ENCODE measurements at places on chromosomes 4 and X. TPM values are rescaled to one million over a fixed set of nuclear protein-coding genes. Genes with fewer than 3 reads are reported as not detected.

SPCS3 gene
- polyA plus RNA-seq: 84.3 TPM

UCHL1 gene
- 1,872 TPM for polyA plus RNA-seq

C1GALT1C1 gene
- polyA plus RNA-seq: 24.6 TPM

CT47A7 gene
- polyA plus RNA-seq: not detected

S100G gene
- polyA plus RNA-seq: not detected

CD40LG gene
- polyA plus RNA-seq: not detected

BMPR1B gene
- 0.60 TPM for polyA plus RNA-seq

RHOXF2B gene
- not detected for polyA plus RNA-seq

TRPC5OS gene
- polyA plus RNA-seq: not detected

TEC gene
- polyA plus RNA-seq: 0.21 TPM

MAGEA4 gene
- polyA plus RNA-seq: not detected

DNA sequence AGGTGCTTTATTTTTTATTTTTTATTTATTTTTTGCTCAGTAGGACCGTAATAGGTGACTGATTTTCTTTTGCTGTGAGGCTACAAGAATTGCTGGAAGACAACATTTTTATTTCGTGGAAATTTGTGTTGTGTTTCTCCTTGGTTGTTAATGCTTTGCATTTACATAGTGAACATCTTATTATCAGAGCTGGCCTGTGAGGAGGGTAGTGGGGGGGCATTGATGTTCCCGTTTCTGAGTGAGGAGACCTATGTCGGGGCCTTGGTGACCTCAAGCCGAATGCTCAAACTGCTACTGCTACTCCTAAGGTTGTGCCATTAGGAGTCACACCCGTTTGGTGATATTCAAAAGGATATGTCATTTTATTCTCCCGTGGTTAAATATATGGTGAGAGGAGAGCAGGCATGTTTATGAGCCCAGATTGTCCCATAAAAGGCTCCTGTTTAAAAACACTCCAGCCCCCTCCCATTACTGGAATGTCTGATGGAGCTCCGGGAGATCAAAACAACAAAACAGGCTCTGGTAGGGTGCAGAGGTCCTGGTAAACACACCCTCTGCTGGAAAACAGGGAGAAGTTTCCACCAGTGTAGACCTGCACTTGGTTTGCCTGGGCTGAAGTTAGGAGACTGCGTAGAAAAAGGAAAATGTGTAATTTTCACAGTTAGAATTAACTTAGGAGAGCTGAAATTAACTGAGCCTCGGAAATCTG is 5.6 kb downstream of the PDGFRA start:
- no peak for DNase-seq

- DNase-seq: no peak
Observed at GRCh38 chrX:8010105-8010504, 82.9 kb upstream of the PNPLA4 start.

DNA sequence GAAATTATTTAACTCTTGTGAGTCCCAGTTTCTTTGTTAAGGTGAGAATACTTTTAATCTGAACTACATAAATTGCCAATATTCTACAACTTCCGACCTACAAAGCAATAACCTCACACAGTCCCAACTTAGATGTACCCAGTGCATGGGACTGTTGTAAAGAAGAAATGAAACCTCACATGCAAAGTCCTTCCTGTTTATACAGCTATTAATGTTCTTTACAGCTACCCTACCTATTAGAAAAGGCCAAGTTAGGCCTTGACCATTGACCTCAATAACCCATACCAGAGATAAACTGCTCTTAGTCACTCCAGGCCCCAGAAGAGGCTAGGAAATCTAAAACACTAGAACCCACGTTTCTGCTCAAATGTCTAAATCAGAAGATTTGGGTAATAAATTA is 920.1 kb upstream of the TENM3 start:
- no peak for DNase-seq

DNA sequence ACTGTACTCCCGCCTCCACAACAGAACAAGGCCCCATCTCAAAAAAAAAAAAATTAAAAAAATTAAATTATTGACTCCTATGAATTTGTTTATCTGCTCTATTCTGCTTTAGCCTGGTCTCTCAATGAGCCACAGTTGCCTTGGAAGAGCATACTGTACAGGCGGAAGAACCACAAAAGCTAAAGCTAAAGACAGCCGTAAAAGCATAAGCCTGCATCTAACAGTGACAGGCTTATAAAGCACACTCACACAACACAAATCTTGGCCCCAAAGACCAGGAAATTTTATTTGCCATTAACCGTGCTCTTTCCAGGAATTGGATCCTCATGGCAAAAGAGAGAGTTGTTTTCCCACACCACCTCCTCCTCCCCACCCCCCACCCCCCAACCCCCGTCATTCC is 53.5 kb upstream of the KLF3 start:
- no peak for DNase-seq

DNA sequence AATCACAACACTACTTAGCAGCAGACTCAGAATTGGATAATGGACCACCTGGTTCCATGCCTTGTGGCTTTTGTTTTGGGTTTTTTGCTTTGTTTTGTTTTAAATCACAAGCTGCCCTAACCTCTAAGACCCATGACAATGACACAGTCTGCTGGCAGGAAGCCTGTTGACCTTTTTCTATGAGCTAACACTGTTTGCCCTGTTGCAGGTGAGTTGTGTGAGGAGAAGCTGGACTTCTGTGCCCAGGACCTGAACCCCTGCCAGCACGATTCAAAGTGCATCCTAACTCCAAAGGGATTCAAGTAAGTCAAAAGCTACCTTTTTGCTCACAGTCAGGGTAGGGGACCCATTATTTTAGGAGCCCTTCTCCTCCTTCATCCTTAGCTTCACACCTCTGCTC is 110.8 kb upstream of the PACRGL start:
- no peak for DNase-seq

DNA sequence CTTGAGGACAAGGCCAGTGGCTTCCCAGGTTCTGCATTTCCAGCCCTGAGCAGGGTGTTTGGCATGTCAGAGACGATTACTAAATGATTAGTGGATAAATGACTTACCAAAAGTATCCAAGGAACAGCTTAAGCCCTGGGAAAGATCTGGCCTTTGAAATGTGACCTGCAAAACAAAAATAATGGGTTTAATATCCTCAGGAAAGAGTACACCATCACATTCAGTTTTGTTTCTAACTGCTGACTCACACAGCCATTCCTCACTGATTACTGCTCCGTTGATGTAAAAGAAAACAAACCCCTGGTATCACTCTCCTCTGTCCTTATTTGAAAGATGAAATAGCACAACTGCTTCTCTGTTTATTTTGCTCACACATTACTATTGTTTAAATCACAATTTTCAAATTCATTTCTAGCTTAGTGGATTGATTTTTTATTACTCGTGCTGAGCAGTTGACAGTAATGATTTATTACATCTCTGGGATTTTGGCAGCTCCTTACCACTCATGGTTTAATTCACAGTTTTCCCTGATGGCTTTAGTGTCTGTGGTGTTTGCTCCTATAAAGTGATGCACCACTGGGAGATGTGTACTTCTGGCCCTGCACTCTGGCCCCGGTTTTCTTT is 117.0 kb downstream of the CBLL2 start:
- DNase-seq: peak; percentile 30

DNA sequence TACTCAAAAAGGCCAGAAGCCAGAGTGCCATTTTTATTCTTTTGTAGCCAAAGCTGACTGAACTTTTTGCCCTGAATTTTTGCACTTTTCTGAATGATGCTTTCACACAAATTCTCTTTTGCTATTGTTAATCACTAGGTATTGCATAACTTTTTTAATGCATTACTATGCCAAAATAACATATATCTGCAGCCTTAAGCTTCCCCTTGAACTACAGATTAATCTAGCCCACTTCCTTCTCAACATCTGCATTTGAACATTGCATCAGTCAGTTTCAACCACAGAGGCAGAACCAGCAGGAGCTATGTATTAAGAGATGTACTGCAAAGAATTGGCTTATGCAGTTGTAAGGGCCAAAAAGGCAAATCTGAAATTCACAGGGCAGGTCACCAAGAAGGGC is 197.6 kb upstream of the GYPA start:
- no peak for DNase-seq

GRCh38 chrX:119273420-119274192 is 37.5 kb downstream of the PGRMC1 start:
- DNase-seq: no peak

GRCh38 chrX:149456476-149457245 is 48.4 kb downstream of the IDS start:
- no peak for DNase-seq

DNA sequence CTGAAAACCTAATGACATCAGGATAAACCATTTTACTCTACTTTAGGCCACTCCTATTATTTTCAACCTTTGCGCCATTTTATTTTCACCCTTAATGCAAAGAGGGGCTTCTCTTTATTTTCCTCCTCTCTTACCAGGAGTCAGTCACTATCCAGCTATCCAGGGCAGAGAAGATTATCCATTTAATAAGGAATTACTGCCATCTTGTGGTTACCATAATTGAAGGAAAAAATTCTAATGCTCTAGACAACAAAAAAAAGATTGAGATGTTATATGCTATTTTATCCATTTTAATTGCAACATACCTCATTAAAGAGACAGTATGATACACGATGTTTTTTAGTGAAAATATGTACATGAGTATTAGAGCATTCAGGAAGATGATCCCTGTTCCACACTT is 514.5 kb upstream of the FAM241A start:
- no peak for DNase-seq

DNA sequence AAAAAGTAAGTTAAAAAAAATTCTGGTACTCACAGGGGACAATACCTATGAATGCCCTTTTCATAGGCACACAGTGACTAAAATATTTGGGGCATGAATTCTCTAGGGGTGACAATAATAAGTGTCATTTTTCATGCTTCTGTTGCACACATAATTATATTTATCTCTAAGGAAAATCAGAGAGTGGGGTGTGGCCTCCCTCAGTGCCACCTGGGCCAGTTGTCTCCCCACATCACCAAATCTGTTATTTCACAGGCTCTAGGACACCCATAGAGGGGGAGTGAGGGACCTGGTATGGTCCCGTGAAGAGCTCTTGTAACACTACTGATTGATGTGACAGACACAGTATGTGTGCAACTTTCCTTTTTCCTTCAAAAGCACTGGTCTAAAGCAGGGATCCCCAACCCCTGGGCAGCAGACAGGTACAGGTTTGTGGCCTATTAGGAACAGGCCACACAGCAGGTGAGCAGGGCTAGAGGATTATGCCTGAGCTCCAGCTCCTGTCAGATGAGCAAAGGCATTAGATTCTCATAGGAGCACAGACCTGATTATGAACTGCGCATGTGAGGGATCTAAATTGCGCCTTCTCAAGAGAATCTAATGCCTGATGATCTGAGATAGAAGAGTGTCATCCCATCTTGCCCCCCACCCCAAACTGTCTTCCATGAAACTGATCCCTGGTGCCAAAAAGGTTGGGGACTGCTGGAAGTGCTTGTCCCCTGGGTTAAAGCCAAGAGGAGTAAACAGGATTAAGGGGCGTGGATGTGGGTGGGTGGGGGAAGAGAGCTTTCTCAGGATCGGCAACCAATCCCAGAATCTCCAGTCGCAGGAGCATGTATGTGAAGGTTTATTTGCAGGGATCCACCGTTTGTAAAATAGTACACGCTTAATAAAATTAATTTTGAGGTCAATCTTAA is 856 bp downstream of the SLC9B1 start:
- DNase-seq: no peak

GRCh38 chrX:37420756-37421155 is 71.6 kb downstream of the PRRG1 start:
- DNase-seq: no peak

GRCh38 chrX:47612418-47612817 is 7.2 kb downstream of the SYN1 start:
- DNase-seq: no peak

- DNase-seq: peak; percentile 1
Observed at GRCh38 chrX:107978707-107979307, 3.4 kb downstream of the TEX13B start.

DNA sequence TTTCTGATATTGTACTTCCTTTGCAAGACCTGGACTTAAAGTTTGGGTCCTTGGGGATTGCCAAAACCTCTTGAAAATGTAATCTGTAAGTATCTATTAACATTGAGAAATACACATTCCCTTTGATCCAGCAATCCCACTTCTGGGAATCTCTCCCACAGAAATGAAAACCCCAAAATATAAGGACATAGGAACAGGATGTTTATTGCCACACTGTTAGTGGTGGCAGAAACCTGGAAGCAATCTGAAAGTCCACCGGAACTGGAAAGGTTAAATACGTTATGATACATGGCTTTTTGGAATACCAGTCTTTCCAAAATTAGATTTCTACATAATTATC is 71.2 kb upstream of the STX18 start:
- DNase-seq: no peak

GRCh38 chr4:149202117-149202516 is 613.5 kb downstream of the IQCM start:
- no peak for DNase-seq

DNA sequence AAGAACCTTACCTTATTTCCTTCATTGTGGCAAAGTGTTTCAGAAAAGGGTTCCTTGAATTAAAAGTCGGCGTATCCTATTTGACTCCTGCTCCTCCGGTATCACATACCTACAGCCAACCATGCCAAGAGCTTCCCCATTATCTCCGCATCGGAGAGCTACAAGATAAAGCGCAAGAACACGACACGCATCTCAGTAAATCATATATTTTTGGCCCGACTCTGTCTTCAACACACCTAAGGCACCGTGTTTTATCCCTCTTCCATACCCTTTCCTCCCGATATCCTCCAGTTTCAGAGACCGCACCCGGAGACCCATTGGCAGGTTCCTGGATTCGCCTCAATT is 497 bp upstream of the THAP9 start:
- no peak for DNase-seq

- DNase-seq: no peak
Observed at GRCh38 chr4:122293374-122294365, 85.1 kb upstream of the ADAD1 start.

DNA sequence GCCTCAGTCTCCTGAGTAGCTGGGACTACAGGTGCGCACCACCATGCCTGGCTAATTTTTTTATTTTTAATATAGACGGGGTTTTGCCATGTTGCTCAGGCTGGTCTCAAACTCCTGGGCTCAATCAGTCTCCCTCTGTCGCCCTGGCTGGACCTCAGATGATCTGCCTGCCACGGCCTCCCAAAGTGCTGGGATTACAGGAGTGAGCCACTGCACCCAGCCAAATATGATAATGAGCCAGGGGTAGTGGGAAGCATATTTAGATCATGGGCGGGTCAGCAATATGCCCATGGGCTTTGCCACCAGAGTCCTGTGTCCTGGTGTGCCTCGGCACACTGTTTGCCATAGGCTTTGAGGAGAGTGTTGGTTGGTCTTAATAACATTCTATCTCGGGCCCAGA is 71.8 kb downstream of the FAM193A start:
- DNase-seq: no peak
